Lower lobe of right lung (tissue), 2 donors: ENCODE measurements at places on chromosomes 12 and 14. TPM values are rescaled to one million over a fixed set of nuclear protein-coding genes. Genes with fewer than 3 reads are reported as not detected.

The ACVRL1 gene
- total RNA-seq = 242 TPM

The SLC7A8 gene
- total RNA-seq = 36.8 TPM

The SOX5 gene
- total RNA-seq = 14.0 TPM

GRCh38 chr12:57840726-57841125 lies 5.8 kb downstream of the CTDSP2 start:
- no peak for DNase-seq

DNA sequence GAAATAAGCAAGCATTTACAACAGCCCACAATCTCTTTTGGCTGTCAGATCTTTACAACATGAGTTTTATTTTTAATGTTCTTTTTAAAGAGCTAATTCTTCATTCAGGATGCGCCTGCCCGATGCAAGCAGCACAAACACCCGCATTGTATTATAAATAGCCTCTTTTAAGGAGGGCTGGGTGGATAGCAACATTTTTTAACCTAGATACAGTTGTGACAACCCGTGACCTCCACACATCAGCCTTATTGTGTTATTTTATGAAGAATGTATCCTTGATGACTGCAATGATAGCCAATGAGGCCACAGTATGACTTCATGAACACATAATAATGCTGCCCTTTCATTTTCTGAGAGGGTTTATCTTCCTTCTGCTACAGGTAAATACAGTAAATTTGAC lies 173.7 kb downstream of the FOXN3 start:
- no peak for DNase-seq

DNA sequence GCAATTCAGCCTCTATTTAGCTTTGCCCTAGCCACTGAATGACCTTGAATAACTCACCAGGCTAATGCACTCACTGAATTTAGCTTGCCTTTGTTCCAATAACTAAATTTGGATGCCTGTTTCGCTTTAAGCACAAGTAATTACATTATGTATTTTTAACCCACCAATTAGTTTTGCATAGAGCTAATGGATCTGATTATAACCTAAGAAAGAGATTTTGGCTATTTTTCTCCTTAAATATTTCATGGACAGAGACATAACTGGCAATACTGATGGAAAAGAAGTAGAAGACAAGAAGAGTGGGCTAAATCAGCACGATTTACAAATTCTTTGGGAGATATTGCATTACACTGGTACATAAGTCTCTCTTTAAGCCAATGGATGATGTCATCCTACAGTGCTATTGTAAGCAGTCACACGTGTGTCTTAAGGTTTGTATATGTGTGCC lies 85.7 kb downstream of the AKAP6 start:
- DNase-seq = no peak

DNA sequence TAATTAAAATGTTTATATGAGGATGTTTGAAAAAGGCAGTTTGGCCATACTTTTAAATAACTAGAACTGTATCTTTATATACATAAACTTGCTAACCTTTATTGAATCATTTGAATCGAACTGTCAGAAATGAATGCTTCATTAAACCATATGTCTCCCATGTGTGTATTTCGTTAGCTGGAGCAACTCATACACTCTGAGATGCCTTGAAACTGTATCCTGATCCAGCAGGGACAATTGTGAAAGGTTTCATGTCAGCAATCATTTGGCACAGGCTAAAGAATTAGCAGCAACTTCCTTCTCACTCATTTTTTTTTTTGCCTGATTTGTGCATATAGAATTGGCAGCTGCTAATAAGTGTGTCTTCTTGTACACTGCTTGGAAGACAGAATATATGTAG lies 109.9 kb downstream of the NAV3 start:
- no peak for DNase-seq

- no peak for DNase-seq
Measured at GRCh38 chr12:116502989-116503496, 56.1 kb upstream of the MAP1LC3B2 start.

GRCh38 chr14:82345184-82345583 lies 811.5 kb upstream of the SEL1L start:
- no peak for DNase-seq
